Activated CD4-positive, alpha-beta memory T cell treated with anti-CD3 and anti-CD28 coated beads, Interleukin-2, amount 10 ng/mL, durations not matched to agents 7 days and 5 days (primary cell): ENCODE measurements at places on chromosomes 3 and 15. TPM values are rescaled to one million over a fixed set of nuclear protein-coding genes. Genes with fewer than 3 reads are reported as not detected.

CHDH gene
- total RNA-seq = 9.1 TPM

AGBL1 gene
- not detected for total RNA-seq

ASTE1 gene
- total RNA-seq = 12.8 TPM

GRIP2 gene
- total RNA-seq = 0.35 TPM

SOX2 gene
- total RNA-seq = not detected

TIPARP gene
- total RNA-seq = 73.8 TPM

CCR3 gene
- total RNA-seq = 1.9 TPM

DGKG gene
- total RNA-seq = 0.13 TPM

TIGIT gene
- 29.8 TPM for total RNA-seq

ABHD6 gene
- 4.5 TPM for total RNA-seq

UPK1B gene
- total RNA-seq = not detected

CAMP gene
- not detected for total RNA-seq

KBTBD13 gene
- not detected for total RNA-seq

C3orf52 gene
- total RNA-seq = 2.6 TPM

SLC12A1 gene
- total RNA-seq = not detected

C3orf85 gene
- total RNA-seq = not detected

VILL gene
- 18.7 TPM for total RNA-seq

KLF15 gene
- not detected for total RNA-seq

SLC2A2 gene
- not detected for total RNA-seq

EFHB gene
- 0.58 TPM for total RNA-seq

TTLL13 gene
- total RNA-seq = 0.58 TPM

CPLX3 gene
- not detected for total RNA-seq

UNC13C gene
- not detected for total RNA-seq

SCAANT1 gene
- total RNA-seq = not detected

OR5K4 gene
- total RNA-seq = not detected

PODXL2 gene
- 1.1 TPM for total RNA-seq

TTBK2 gene
- 14.6 TPM for total RNA-seq

TMEM266 gene
- not detected for total RNA-seq

GPR171 gene
- 222 TPM for total RNA-seq

GRK7 gene
- not detected for total RNA-seq

MYL3 gene
- not detected for total RNA-seq

CTXND1 gene
- not detected for total RNA-seq

SNX33 gene
- total RNA-seq = 1.8 TPM

TEX55 gene
- total RNA-seq = not detected

ARNT2 gene
- total RNA-seq = not detected

SAMMSON gene
- total RNA-seq = not detected

CAMK2N2 gene
- total RNA-seq = not detected

GOLGA8G gene
- total RNA-seq = not detected

CASR gene
- total RNA-seq = 0.10 TPM

LEKR1 gene
- 1.6 TPM for total RNA-seq
